ENCODE measurements at places on chromosomes 2 and 18. TPM values are rescaled to one million over a fixed set of nuclear protein-coding genes. Genes with fewer than 3 reads are reported as not detected.

FAM161A gene
- 4.5 TPM for total RNA-seq

L3MBTL4 gene
- total RNA-seq = not detected

HOXD11 gene
- total RNA-seq = not detected

EGR4 gene
- total RNA-seq = not detected

LHCGR gene
- not detected for total RNA-seq

DHRS9 gene
- total RNA-seq = not detected

PTRHD1 gene
- total RNA-seq = 28.9 TPM

CNTNAP5 gene
- not detected for total RNA-seq

CDCA7 gene
- 115 TPM for total RNA-seq

TCF7L1 gene
- not detected for total RNA-seq

MTX2 gene
- total RNA-seq = 11.4 TPM

DCC gene
- not detected for total RNA-seq

OXER1 gene
- not detected for total RNA-seq

DLX1 gene
- not detected for total RNA-seq

WDR54 gene
- 93.7 TPM for total RNA-seq

SERPINB2 gene
- total RNA-seq = not detected

PLEKHA3 gene
- 22.3 TPM for total RNA-seq

ARHGAP15 gene
- total RNA-seq = 154 TPM

SPP2 gene
- total RNA-seq = not detected

RAMP1 gene
- total RNA-seq = 5.9 TPM

C2orf78 gene
- total RNA-seq = not detected

MYO5B gene
- total RNA-seq = not detected

RAX gene
- not detected for total RNA-seq

ATP6V1B1 gene
- total RNA-seq = not detected

IL1RN gene
- 0.31 TPM for total RNA-seq
